ENCODE measurements at places on chromosomes 16 and 17.

DNA sequence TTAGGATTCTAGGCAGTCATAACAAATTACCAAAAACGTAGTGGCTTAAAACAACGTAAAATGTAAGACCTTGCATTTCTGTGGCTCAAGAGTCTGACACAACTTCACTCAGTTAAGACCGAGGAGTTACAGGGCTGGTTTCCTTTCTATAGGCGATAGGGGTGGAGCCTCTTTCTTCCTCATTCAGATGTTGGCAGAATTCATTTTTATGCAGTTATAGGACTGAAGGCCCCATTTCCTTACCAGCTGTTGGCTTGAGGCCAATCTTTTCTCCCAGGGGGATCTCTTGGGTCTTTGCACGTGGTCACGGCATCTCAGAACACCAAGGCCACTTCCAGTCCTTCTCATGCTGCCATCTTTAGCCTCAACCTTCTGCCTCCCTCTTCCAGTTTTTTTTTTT, 145.2 kb downstream of the KCNJ2 start:
- DNase-seq: no peak

DNA sequence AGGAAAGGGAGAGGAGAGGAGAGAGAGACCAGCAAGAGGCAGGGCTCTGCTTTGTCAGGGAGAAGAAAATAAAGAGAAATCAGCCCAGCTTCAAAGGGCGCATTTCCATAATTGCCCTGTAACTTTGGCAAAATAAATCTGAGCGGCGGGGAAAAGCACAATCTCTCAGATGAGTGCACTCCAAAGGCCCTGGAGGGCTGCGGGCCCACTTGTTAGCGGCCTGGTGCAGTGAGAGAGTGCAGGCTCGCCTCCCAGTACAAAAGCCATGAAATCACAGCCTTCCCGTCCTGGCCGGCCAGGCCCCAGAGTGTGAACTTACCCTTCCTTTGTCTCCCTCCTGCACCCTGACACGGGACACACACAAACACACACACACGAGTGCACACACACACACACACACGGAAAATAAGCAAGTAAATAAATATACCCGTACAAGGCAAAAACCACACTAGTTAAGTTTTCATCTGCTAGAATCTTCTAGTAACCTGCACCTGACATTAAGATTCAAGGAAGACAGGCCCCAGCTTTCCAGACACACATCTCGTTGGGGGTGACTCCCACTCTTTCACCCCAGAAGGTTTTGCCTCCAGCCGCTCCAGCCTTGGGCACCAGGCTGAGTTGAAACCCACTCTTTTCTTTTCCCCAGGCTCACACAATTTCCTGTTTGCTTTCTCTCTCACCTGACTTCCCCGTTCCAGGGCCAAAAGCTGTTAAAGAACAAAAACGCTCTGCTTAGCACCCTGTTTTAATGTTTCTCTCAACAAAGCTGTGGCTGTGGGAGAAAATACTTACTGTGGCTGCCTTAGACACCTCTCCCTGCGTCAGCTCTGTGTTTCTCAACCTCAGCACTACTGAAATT, 8.5 kb downstream of the IRX3 start:
- DNase-seq: no peak

- no peak for DNase-seq
Measured at GRCh38 chr17:7460850-7461660, 16.2 kb downstream of the CHRNB1 start.

DNA sequence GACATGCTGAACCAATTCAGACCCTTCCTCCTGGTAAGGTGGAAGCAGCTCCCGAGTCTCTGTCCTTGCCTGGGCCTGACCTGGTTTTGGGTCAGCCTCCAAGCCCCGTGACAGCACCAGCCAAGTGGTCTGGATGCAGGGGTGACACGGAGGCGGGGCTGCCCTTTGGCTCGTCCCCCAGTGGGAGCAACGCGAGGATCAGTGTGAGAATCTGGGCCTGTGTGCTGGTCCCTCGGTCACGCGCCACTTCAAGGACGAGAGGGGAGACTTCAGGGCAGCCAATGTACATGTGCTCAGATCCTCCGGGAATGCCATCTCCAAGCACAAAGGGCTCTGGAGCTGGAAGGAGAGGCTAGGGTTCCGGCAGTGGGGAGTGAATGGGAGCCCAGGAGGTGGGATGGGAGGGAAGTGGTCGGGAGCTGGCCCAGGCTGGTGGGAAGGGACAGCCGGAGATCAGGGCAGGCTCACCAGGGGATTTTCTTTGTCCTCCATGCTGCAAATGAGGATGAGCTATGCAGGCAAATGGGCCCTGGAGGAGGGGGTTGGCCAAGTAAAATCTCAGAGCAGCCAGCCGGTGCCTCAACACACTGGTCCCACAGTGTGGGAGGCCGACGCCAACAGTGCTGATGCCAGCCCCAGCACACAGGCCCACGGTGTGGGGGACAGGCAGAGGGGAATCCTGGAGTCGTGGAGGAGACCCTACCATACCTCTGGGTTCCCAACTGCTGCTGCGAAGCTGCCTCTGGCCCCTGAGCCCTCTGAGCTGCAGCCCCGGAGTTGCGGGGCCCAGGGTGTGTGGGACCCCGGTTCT, 4.2 kb upstream of the NDRG4 start:
- DNase-seq: no peak

DNA sequence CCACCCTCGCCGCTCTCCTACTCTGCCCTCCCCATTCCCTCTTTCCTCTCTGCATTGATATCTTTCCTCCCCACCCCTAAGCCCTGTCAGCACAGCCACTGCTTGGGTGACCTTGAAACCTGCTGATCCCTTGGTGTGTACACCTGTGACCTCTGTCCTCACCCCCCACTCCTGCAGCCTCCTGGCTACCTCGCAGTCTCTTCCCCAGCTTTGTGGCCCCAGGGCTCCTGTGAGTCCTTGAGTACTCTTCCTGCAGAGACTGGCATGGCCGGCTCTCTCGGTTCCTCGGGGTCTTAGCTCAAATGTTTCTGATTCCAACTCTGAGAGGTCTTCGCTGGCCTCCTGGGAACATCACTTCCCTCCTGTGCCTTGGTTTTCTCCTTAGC, 31.7 kb downstream of the ADCY7 start:
- DNase-seq: no peak

DNA sequence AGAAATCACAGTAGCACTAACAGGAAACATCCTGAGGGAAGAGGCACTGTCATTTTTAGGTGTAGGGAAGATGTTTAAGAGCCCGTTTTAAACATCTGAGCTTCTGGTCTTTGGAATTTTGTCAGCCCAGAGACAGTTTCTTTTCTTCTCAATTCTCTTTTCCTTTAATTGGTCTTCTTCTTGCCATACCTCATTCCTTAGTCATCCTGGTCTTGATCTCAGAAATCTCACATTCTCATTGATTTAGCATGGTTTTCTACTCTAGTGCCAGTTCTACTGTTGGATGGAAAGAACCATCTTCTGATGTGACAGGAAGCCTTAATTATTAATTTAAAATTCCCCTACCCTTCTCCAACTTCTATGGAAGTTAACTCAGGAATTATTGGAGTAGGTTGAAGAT, 25.4 kb downstream of the BMERB1 start:
- no peak for DNase-seq

- peak; percentile 30 for DNase-seq
Measured at GRCh38 chr16:1614456-1615102, 2.4 kb downstream of the CRAMP1 start.

- no peak for DNase-seq
Measured at GRCh38 chr17:79953335-79953734, 82.3 kb downstream of the TBC1D16 start.

DNA sequence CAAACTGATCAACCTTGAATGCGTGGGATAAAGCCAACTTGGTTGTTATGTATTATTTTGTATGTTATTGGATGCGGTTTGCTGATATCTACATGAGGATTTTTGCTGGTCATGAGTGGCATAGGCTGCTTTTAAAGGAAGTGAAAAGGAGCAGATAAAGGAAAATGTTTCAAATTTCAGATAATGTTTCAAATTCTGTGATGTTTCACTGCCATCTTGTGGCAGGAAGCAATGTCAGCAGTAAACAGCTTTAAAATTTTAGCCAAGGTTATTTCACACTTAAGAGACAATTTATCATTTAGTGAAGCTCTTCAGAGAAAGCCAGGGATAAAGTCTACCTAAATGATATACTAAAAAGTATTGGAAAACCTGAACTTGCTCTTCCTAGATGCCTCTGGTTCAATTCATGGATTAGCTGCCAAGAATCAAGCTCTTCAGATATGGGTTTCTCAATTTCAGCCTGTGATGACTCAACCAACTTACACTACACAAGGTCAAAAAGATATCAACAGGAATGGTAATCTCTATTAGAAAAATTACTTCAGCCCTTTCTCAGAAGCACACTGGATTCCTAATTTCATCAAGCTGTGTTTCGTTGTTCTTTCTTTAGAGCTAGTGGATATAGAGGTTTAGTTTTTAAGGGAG, 136.0 kb upstream of the C17orf78 start:
- DNase-seq: peak; percentile 72

DNA sequence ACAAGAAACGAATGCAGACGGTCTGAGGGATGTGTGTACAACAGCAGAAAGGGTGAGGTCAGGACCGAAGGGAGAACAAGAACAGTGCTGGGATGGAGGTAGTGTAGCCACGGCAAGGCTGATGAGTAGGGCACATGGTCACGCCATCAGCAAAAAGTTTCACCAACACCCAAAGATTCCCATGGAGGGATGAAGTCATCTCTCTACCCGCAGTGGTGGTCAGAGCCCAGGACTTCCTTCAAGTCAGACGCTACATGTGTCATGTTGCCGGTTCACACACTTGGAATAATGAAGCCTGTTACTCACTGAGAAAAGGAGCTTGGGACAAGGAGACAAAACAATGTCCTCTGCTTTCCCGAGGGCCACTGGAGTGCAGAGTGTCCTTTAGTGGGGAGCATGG, 79.7 kb downstream of the SALL1 start:
- no peak for DNase-seq

DNA sequence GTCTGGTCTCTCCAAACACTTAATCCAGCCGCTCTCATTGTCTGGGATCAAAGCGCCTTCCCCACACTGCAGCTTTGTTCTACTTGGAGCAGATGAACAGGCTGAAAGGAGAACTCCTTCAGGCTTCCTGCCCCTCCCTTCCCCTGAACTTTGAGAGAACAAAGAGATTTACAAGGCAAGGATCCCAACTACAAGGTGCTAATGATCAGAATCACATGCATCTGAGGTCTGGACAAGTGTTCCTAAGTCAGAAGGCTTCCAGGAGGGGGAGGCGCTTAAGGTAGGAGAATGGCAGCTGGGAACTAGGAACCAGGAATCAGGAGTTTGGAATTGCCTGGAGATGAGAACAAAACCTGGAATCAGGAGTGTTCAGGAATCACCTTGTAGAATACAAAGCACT, 606.3 kb upstream of the CDH11 start:
- DNase-seq: no peak

- peak; percentile 11 for DNase-seq
Measured at GRCh38 chr16:24801761-24802302, 43.9 kb upstream of the SLC5A11 start.

- no peak for DNase-seq
Measured at GRCh38 chr17:34713687-34714086, 134.3 kb downstream of the TMEM132E start.

DNA sequence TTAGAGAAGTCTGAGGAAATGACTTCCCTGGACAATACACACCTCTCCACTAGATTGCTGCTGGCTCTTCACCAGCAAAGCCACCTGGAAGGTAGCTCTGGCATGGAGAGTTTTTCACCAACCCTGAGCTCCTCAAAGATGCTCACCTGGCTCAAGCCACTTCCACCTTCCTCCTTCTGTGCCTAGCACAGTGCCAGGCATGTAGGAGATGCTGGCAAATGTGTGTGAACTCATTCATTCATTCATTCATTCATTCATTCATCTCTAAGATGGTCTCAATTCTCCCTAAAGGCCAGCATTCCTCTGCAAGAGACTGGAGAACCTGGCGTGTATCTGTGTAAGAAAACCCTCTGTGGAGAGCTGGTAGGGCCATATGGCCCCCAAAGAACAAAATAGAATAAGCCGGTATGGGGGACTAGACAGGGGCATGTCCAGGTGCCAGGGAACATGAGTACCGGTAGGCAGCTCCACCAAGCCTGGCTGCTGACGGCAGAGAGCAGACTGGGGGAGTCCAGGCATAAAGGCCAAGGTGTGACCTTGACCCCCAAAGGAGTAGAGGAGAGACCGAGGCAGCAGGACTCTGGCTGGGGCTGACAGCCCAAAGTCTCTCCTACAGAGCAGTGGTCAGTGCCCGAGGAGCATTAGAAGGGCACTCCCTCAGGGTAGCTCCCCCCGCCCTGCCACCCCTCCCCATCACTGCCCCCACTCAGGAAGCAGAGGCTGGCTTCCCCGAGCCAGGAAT, 132.2 kb upstream of the TNRC6C start:
- no peak for DNase-seq

GRCh38 chr16:66054095-66054494, 312.4 kb upstream of the CDH5 start:
- no peak for DNase-seq

- DNase-seq: no peak
Measured at GRCh38 chr17:49987681-49988441, 7.2 kb downstream of the DLX3 start.

- no peak for DNase-seq
Measured at GRCh38 chr17:34393401-34393800, 30.4 kb upstream of the CCL1 start.

DNA sequence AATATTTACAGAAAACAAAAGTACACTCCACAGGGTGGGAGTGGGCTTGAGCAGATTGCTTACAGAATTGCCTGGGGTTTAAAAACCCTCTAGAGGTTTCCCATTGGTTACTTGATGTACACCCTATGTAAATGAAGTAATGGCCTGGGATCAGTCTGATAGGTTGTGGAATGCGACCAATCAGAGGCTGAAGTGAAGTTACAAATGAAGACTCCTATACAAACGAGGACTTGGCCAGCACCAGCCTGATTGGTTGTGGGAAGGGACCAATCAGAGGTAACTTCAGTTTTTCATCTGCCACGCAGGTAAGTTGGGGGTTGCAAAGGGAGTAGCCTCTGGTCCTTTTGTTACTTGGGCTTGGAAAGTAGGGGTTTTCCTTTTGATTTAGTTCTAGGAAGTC, 8.8 kb downstream of the EEF2K start:
- no peak for DNase-seq

- DNase-seq: peak; percentile 83
Measured at GRCh38 chr17:18093616-18094408, 6.1 kb downstream of the DRG2 start.

- no peak for DNase-seq
Measured at GRCh38 chr16:14616280-14616679, 13.8 kb downstream of the PARN start.

DNA sequence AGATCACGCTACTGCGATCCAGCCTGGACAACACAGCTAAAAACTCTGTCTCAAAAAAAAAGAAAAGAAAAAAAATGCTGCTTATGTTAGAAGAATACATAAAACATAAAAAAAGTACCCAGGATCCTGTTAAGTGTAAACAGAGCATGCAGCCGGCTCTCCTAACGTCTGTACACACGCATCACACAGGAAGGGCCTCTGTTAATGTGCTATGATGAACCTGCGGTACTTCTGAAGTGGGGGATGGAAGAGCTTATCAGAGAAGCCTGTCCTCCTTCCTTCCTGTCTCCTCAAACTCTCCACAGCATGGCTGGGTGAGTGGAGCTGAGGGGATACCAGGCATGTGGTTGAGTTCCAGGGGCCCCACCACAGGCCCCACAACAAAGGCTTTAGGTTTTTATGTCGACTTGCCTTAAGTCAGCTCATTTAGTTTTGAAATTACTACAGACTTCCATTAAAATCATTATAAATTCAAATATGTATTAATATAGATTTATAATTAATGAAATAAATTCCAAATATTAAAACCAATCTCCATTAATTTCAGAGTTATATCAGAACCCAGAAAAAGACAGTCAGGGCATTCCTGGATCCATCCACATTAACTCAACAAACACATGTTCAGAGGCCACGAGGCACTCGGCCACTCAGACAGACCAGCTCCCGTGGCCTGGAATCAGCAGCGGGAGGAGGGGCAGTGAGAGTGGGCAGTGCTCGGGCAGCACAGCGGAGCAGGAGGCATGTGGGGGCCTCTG, 11.7 kb downstream of the CCDC57 start:
- no peak for DNase-seq
